Activated CD8-positive, alpha-beta memory T cell treated with anti-CD3 and anti-CD28 coated beads for 24 hours (primary cell): ENCODE measurements at places on chromosomes 12 and 14.

- DNase-seq: no peak
These were observed 290.9 kb downstream of the LRIG3 start for GRCh38 chr12:58629376-58629775.

DNA sequence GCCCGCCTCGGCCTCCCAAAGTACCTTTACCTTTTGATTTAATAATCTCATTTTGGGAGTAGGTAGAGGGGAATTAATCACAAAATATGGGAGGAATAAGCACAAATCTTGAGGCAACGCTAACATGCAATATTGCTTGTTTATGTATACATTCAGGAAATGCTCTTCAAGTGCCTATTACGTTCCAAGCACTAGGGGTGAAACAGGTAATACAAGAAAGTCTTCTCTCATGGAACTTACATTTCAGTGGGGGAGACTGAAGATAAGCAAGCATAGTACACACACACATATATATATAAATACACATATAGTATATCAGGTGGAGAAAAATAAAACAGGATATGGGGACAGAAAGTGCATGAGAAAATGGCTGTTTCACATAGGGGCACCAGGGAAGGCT, 19.0 kb upstream of the ERC1 start:
- no peak for DNase-seq

DNA sequence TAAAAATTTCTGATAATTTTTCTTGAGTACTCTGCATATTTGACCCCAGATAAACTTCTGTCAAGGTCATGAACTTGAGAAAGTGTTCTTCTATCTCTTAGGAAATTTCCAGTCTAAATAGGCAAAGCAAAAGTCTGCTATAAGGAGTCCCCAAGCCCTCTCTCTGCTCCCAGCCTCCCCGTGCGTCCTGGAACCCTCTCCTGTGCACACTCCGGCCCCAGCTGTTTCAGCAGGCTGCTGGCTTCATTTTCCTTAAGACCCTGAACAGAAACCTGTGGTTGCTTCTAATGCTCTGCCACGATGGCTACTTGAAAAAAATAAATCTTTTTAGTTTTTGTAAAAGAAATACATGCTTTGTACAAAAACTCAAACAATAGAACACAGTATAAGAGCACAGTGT, 14.7 kb downstream of the KRT2 start:
- DNase-seq: no peak

DNA sequence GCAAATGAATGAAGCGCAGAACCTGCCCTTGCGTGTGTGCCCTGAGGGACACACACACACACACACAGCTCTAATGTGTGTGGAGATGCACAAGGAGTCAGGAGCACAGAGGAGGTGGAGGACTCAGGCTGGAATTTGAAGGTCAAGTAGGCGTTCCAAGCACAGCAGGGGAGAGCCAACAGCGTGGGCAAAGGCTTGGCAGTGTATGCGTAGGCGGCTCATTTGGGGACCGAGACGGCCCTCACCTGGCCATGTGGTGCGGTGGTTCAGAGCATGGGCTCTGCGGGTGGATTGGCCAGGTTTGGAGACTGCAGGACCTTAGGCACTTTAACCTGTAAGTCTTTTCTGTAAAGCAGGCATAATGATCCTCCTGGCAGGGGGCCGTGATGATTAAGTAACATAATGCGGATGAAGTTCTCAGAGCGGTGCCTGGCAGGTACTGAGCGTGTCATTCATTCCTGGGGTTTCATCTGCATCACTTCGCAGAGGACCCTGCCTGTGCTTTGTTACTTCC, 69.5 kb upstream of the SLC24A4 start:
- DNase-seq: no peak

DNA sequence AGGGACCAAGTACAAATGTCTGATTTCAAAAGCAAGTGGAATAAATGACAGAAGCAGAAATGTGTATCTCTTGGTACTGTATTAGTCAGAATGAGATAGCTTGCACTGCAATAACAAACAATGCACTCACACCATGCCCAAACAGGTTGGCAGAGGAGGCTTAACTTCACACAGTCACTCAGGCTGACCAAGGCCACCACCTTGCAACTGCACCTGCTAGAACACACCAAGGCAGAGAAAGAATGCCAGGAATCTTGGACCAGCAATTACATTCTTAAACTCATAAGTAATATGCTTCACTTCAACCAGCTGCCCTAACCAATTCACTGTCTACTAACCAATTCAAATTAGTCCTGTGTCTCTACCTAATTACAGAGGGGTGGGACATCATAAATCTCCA, 378.3 kb downstream of the BCL11B start:
- no peak for DNase-seq

GRCh38 chr14:99589651-99590530, 14.1 kb downstream of the CCDC85C start:
- DNase-seq: no peak

DNA sequence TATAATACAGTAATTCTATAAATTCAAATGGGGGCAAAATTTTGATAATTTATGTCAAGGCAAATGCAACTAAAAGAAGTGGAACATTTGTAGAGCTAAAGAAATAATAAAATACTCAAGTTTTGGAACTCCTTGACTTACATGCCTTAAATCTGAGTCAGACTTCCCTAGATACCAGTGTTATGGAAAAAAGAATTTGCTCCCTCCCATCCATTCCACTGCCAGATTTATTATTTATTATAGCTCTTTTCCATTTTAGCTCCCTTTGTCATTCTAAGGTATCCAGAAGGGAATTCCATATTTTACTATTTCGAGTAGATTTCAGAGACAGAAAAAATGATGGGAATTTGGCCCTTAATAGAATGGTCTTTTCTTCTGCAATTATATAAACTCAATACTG, 44.0 kb downstream of the RHOJ start:
- DNase-seq: no peak

GRCh38 chr14:76131071-76131965, 20.4 kb upstream of the GPATCH2L start:
- no peak for DNase-seq

DNA sequence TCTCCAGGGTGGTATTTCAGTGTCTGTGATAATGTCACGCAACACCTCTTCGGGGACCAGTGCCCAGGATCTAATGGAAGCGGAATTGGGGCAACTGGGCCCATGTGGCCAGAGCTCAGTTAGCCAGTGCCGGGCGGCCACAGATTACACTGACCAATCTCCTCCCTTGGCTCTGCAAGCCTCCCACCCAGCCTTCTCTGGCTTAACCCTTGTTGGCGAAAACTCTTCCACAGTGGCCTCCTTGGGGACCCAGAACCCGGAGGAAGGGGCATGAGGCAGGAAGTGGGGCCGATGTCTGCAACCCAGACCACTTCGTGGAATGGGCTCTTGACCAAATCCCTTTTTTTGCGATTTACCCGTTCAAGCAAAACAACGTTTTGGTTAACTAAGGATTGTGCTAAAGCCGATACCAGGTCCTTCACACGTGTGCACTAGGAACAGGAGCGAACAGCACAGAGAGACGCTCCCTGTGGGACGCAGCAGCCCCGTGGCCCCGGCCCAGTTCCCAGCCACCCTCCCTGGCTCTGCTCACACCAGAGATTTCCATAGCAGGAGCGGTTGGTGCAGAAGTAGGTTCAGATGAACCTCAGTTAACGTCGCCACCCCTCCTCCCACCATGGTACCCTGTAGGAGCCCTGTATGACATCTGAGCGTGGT, 38.2 kb downstream of the SLC8B1 start:
- DNase-seq: no peak

DNA sequence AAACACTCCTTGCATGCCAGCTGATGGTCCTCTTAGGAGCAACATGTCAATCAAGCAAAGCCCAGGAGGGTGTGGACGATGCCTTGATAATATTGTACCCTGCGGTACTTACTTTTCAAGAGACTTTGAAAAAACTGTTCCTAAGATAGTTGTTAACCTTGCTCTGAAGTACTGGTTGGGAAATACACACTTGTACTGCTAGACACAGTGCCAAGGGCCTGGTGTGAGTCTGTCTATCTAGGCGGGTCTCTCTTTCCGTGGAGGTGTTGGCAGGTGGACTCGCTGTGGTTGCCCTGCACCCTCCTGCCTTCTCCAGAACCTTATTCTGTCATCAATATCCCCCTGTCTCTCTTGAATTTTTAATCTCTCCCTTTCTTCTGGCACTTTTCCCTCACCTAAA, 189.4 kb downstream of the NRXN3 start:
- DNase-seq: no peak

- DNase-seq: no peak
These were observed 859.1 kb upstream of the FLRT2 start for GRCh38 chr14:84670796-84671195.
